ENCODE measurements at places on chromosomes 1 and 21.

GRCh38 chr1:111747282-111747734 is 8.1 kb upstream of the INKA2 start:
- H3K27me3 ChIP-seq = no peaks in the 10 kb centered on the region
- DNase-seq = peak; percentile 40
- H3K27ac ChIP-seq = no peak overlapping the region

- peaks cover 26% of the 10 kb centered on the region for H3K36me3 ChIP-seq
- peaks cover 14% of the 10 kb centered on the region for H3K27me3 ChIP-seq
- no peak overlapping the region for H3K27ac ChIP-seq
- no peak for DNase-seq
- no peak overlapping the region for H3K4me3 ChIP-seq
These were observed 3.6 kb upstream of the S100A10 start for GRCh38 chr1:151997284-151997570.

- no peak within 1 kb of the TSS for H3K27ac ChIP-seq
- H3K36me3 ChIP-seq = no peaks in the 10 kb centered on the region
- no peak within 1 kb of the TSS for H3K4me3 ChIP-seq
- DNase-seq = no peak
These were observed at the start of gene CLCNKB for GRCh38 chr1:16043521-16043920. Gene CLCNKB, plus strand, starts transcription at chr1:16043782. Its CDS starts 711 bp downstream, at chr1:16044493.

GRCh38 chr1:91753878-91754277 is 132.1 kb downstream of the TGFBR3 start:
- no peak for DNase-seq
- H3K4me1 ChIP-seq = peaks cover 51% of the 10 kb centered on the region
- H3K27ac ChIP-seq = peak overlapping the region; percentile 82

DNA sequence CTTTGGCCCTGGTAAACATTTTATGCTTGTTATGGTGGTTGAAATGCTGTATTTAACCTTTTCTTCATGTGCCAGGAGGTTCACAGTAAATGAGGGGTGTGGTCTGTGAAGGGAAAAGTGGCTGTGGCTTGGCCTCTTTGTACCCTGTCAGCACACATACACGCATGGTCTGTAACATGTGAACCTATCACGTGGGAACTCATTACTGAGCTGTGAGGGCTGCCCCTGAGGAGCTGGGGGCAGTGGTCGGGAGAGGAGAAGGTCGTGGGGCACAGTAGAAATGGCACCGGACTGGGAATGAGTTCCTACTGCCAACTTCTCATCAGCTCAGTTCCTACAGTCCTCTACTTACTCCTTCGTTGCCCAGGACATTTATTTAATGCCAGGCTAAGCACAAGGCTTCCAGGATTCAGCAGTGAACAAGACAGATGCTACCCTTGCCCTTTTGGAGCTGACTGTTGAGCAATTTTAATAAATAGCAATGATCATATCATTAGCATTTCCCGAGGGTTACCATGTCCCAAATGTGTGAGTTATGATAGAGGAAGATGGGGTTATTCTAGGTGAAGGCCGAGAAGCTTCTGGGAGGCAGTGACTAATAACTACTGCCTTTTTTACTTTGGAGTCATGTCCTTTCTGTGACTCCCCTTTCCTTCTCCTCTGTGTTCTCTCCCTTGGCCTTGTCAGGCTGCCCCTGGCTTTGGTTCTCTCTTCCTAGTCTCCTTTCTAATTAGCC is 38.8 kb downstream of the DDR2 start:
- no peaks in the 10 kb centered on the region for H3K36me3 ChIP-seq
- no peak overlapping the region for H3K27ac ChIP-seq
- H3K4me1 ChIP-seq = no peaks in the 10 kb centered on the region
- no peak overlapping the region for H3K4me3 ChIP-seq
- DNase-seq = no peak
- H3K27me3 ChIP-seq = no peaks in the 10 kb centered on the region

DNA sequence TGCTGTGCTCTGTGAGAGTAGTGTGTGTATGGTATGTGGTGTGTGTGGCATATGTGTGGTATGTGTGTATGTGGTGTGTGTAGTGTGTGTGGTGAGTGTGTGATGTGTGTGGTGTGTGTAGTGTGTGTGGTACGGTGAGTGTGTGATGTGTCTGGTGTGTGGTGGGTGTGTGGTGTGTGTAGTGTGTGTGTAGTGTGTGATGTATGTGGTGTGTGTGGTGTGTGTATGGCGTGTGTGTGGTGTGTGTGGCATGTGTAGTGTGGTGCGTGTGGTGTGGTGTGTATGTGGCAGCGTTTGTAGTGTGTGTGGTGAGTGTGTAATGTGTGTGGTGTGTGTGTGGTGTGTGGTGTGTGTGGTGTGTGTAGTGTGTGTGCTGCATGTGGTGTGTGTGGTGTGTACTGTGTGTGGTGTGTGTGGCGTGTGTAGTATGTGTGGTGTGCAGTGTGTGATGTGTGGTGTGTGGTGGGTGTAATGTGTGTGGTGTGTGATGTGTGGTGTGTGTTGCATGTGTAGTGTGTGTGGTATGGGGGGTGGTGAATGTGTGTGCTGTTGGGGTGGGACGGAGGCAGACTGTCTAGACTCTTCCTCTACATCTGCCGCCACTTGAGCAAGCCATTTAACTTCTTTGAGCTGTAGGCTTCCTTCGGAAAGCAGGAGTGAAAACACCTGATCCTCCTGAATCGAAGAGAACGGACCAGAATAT is 33.5 kb downstream of the GPA33 start:
- no peaks in the 10 kb centered on the region for H3K27me3 ChIP-seq
- no peak overlapping the region for H3K27ac ChIP-seq
- peaks cover 5% of the 10 kb centered on the region for H3K36me3 ChIP-seq
- no peak overlapping the region for H3K4me3 ChIP-seq
- DNase-seq = no peak
- peaks cover 6% of the 10 kb centered on the region for H3K4me1 ChIP-seq

GRCh38 chr1:100452641-100453040 is 85.3 kb upstream of the GPR88 start:
- H3K36me3 ChIP-seq = peaks cover 31% of the 10 kb centered on the region
- peaks cover 30% of the 10 kb centered on the region for H3K4me1 ChIP-seq
- peak overlapping the region; percentile 23 for H3K4me3 ChIP-seq

DNA sequence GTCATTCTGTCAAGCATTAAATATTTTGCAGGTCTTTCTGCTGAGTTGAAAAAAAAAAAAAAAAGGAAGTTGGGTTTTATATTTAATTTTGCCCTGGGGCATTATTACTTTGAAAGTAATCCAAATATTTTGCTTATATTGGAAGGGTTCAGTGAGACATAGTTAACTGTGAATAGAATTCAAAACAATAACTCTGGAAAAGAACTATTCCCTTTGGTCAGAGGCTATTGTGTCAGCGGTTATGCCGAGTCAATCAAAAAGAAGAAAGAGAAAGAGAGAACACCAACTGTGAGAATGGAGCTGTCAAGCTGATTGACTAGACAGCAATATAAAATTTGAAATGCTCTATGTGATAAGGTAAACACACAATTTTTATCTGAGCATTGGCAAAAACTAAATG is 761.7 kb downstream of the ADGRL2 start:
- DNase-seq = no peak
- no peaks in the 10 kb centered on the region for H3K4me1 ChIP-seq
- no peak overlapping the region for H3K4me3 ChIP-seq
- H3K27me3 ChIP-seq = no peaks in the 10 kb centered on the region
- no peak overlapping the region for H3K27ac ChIP-seq

- no peak overlapping the region for H3K4me3 ChIP-seq
- peaks cover 17% of the 10 kb centered on the region for H3K36me3 ChIP-seq
- H3K27ac ChIP-seq = no peak overlapping the region
- DNase-seq = no peak
- H3K27me3 ChIP-seq = no peaks in the 10 kb centered on the region
These were observed 32.4 kb upstream of the ECE1 start for GRCh38 chr1:21322681-21323016.

DNA sequence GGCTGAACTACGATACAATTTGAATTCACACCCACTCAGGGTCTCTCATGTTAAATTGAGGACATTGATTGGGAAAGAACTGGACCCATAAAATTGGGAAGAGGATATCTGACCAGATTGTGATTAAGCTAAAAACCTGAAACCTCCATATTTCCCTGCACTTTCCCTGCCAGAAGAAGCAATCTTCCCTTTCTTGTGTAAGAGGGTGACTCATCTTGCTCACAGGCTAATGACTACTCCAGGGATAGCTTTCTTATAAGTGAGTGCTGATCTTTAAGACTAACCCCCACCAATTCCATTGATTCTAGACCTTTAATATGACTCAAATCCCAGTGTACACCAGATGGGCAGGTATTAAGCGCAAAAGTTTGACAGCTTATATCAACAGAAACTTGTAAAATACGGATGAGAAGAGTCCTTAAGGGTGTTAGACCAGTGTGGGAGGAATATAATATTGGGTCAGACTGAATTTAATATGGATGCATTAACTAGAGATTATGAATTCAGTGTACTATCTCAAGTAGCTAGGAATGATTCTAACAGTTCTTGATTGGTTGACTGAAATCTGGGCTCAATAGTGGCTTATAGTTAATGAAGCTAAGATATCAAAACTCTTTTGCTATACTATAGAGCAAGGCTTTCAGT is 12.1 kb upstream of the SGIP1 start:
- H3K27me3 ChIP-seq = no peaks in the 10 kb centered on the region
- H3K36me3 ChIP-seq = no peaks in the 10 kb centered on the region
- H3K4me3 ChIP-seq = no peak overlapping the region
- no peaks in the 10 kb centered on the region for H3K4me1 ChIP-seq
- H3K27ac ChIP-seq = no peak overlapping the region

DNA sequence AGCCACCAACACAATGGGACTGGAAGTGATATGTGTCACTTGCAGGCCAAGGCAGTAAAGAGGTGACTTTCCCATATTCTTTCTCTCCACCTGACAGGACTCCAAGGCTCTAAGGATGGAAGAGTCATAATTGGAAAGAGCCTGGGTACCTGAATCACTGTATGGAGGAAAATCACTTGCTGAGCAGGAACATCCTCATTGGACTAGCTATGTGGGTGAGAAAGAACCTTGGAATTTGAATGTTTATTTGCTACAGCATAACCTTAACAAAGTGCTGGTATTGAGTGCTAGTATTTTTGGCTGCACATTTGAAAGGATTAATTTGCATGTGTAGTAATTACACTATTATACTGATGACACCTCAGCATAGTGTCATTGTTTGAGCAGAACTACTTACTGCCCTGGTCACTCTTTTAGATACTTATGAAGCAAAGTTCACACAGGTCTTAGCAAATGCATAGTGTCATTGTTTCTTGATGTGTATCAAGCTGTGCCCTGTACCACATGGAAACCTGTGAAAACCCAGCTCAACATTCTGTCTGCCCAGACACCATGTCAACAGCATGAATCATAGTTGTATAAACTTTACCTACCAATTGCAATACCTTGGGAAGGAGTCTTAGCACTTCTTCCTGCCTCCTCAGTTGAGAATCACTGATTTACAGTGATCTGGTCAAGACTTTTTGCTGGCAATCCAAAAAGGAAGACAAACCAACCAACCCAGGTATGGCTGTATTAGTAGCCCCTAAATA is 5.1 kb upstream of the S100A10 start:
- peaks cover 13% of the 10 kb centered on the region for H3K36me3 ChIP-seq
- H3K4me1 ChIP-seq = peaks cover 8% of the 10 kb centered on the region
- DNase-seq = no peak
- H3K27me3 ChIP-seq = peaks cover 26% of the 10 kb centered on the region
- H3K27ac ChIP-seq = no peak overlapping the region
- H3K4me3 ChIP-seq = no peak overlapping the region

GRCh38 chr1:226948051-226948450 is 8.0 kb downstream of the COQ8A start:
- no peaks in the 10 kb centered on the region for H3K27me3 ChIP-seq
- H3K27ac ChIP-seq = no peak overlapping the region
- H3K36me3 ChIP-seq = no peaks in the 10 kb centered on the region
- H3K4me1 ChIP-seq = peaks cover 41% of the 10 kb centered on the region
- no peak overlapping the region for H3K4me3 ChIP-seq

DNA sequence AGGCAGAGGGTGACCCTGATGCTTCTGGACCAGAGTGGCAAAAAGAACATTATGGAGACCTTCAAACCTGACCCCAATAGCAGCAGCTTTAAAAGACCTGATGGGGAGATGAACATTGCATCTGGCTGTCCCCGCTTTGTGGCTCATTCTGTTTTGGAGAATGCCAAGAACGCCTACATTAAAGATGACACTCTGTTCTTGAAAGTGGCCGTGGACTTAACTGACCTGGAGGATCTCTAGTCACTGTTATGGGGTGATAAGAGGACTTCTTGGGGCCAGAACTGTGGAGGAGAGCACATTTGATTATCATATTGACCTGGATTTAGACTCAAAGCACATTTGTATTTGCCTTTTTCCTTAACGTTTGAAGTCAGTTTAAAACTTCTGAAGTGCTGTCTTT is 45.8 kb downstream of the TRAF5 start:
- H3K4me1 ChIP-seq = no peaks in the 10 kb centered on the region
- DNase-seq = no peak
- H3K27ac ChIP-seq = peak overlapping the region; percentile 44
- H3K4me3 ChIP-seq = no peak overlapping the region
- no peaks in the 10 kb centered on the region for H3K27me3 ChIP-seq
- H3K36me3 ChIP-seq = peaks cover 45% of the 10 kb centered on the region

DNA sequence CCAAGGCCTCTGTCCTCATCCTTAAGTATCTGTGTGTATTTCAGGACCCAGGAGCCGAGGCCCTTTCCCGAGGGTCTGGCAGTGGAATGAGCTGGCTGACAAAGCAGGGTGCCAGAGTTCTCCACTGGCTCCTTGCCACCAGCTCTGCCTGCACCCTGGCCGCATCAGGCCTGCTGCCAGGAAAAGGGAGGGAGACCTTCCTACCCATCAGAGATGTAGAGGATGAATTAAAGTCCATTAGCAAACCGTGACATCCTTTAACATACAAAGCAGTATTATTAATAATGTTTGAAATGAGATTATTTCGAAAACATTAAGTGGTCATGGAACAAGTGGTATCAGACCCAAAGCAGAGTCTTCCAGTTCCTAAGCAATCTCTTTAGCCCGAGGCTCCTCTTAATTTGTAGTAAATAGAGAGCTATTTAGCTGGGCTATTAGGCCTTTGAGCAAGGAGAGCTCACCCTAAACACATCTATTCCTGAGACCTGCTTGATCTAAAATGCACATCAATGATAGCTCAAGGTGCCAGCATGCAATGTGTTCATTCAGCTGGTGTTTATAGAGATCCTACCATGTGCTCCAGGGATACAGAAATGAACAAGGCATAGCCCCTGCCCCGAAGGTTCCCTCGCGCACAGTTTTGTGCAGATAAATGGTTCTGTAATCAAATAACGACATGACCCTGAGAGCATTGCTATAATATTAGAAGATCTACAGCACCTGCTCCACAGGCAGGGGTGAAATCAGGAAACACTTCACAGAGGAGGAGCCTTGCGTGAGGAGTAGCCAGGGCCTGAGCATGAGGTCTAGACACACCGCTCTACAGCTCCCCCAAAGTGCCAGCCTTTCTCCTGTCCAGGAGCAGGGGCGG is 44.0 kb downstream of the FAM163A start:
- no peak overlapping the region for H3K27ac ChIP-seq
- H3K27me3 ChIP-seq = peaks cover 78% of the 10 kb centered on the region
- no peak overlapping the region for H3K4me3 ChIP-seq
- DNase-seq = no peak

GRCh38 chr1:168454211-168454815 is 89.5 kb downstream of the XCL2 start:
- DNase-seq = no peak
- no peaks in the 10 kb centered on the region for H3K27me3 ChIP-seq
- H3K27ac ChIP-seq = no peak overlapping the region
- peaks cover 33% of the 10 kb centered on the region for H3K4me1 ChIP-seq

- no peaks in the 10 kb centered on the region for H3K36me3 ChIP-seq
- peaks cover 15% of the 10 kb centered on the region for H3K4me1 ChIP-seq
- H3K4me3 ChIP-seq = no peak overlapping the region
- DNase-seq = no peak
- H3K27me3 ChIP-seq = no peaks in the 10 kb centered on the region
These were observed 124.9 kb upstream of the TNFSF4 start for GRCh38 chr1:173332026-173332425.

- no peaks in the 10 kb centered on the region for H3K27me3 ChIP-seq
- no peak for DNase-seq
- H3K27ac ChIP-seq = peak overlapping the region; percentile 25
- H3K4me3 ChIP-seq = no peak overlapping the region
These were observed 16.4 kb downstream of the HYI start for GRCh38 chr1:43437031-43437973.
